ENCODE measurements at places on chromosomes 6 and 20.

- peak; percentile 16 for DNase-seq
These were observed 45.5 kb downstream of the STX11 start for GRCh38 chr6:144195671-144196270.

DNA sequence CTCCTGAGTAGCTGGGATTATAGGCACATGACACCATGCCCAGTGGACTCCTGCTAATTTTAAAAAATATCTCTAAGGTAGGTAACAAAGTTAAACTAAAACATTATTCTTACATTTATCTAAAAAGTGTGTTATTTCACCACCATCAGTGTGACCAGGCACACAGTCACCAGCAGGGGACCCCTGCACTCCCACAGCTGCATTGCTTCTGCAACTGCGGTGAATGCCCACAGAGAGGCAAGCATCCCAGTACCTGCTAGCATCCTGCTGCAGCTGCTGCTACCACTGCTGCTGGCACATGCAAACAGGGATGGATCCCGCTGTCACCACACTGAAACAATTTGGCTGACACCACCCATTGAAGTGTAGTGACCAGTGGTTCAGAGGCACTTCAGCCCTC is 21.9 kb upstream of the EPB41L2 start:
- no peak for DNase-seq

DNA sequence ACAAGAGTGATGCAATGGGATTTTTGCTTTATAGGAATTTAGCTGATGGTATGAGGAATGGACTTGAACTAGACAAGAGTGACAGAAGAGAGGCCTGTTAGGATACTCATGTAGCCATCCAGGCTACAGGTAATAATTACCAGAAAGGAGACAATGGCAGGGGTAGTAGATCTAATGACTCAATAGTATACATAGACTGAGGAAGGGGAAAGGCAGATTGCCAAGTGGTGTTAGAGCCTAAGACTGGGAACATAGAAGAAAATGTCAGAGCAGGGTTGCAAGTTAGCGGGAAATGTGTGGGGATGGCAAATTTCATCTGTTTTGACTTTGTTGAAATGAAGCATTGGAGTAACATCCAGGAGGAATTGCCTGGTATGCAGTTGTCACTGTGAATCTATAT is 295.6 kb downstream of the UTRN start:
- no peak for DNase-seq

- DNase-seq, result no peak
These were observed 95.8 kb upstream of the UST start for GRCh38 chr6:148650941-148651505.

- no peak for DNase-seq
These were observed 2.4 kb upstream of the MAN1A1 start for GRCh38 chr6:119352001-119352400.

- no peak for DNase-seq
These were observed 5.6 kb upstream of the VNN2 start for GRCh38 chr6:132763269-132763668.

GRCh38 chr20:13723011-13723410 is 61.7 kb downstream of the ESF1 start:
- no peak for DNase-seq

GRCh38 chr6:163014736-163015135 is 287.0 kb downstream of the PACRG start:
- no peak for DNase-seq

- DNase-seq, result no peak
These were observed 236.1 kb downstream of the TSHZ2 start for GRCh38 chr20:53208110-53208832.

DNA sequence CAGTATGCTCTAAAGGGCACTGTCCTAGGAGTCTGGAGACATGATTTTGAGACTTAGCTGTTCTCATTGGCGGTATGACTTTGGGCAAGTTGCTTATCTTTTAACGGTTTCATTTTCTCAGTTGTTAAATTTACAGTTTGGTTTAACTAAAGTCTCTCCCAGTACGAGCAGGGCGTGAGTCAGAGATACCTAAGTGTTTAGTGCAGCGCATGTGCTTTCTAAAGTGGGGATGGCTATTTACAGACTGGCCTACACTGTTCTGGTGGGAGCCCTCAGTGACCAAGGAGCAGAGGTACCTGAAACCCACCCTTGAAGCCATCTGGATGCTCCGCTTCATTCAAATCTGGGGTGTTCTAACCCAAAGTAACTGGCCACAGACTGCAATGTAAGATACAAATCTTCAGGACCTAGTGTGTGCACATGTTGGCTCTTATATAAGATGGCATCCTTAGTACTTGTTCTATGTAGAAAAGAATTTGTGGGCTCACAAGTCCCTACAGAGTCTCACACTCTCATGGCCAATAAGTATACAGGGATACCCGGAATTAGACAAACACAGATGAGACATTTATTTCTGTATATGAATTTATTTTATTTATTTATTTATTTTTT is 10.7 kb downstream of the MSH5 start:
- DNase-seq, result no peak

- no peak for DNase-seq
These were observed 34.7 kb downstream of the PLAGL1 start for GRCh38 chr6:143973097-143973966.

DNA sequence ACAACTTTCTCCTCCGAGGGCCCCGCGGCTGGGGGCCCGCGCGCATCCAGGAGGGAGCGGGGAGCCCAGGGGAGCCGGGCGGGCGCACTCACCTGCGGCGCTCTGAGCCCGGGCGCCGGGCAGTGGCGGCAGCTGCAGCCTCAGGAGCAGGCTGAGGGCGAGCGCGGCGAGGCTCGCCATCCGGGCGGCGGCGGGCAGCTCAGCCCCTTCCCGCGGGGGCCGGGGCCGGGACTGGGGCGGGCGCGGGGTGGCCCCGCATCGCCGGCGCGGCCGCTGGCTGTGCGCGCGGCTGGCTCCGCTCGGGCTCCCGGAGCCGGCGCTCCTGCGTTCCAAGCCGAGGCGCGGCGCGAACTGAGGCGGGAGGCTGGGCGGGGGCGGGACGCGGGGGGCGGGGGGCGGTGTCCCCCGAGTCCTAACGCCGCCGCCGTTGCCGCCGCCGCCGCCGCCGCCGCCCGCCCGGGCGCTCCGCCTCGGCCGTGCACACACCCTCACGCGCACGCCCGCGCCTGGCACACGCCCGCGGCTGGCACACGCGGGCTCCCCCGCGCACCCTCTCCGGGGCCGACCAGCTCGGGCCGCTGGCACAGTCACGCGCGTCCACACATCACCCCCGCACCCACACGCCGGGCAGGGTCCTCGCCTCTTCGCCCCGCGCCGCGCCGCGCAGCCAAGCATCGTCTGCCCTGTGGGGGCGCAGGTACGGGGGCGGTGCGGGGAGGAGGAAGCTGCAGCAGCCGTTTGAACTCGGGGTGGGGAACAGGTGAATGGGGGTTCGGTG is at the start of gene PTPRT:
Gene PTPRT, minus strand, starts transcription at position 353 of the 778 bp plus-strand sequence. Its CDS starts 173 bp downstream, at position 180.
- DNase-seq, result no peak

DNA sequence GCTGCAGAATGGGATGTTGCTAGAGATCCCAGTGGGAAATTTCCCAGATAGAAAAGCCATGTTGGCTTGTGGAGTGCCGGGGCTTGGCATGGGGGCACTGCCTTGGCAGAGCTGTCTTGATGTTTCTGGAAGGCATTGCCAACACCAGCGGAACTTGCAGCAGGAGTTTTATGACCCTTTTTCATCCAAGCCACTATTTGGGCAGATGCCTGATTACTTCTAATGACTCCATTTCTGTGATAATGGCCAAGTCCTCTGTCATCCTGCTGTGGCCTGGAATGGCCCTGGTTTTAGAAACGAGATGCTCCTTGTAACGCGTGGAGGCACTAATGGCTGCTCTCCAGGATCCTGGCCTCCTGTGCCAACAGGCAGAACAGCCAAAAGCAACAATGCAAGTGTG is 229.0 kb downstream of the ZNF217 start:
- DNase-seq, result no peak

DNA sequence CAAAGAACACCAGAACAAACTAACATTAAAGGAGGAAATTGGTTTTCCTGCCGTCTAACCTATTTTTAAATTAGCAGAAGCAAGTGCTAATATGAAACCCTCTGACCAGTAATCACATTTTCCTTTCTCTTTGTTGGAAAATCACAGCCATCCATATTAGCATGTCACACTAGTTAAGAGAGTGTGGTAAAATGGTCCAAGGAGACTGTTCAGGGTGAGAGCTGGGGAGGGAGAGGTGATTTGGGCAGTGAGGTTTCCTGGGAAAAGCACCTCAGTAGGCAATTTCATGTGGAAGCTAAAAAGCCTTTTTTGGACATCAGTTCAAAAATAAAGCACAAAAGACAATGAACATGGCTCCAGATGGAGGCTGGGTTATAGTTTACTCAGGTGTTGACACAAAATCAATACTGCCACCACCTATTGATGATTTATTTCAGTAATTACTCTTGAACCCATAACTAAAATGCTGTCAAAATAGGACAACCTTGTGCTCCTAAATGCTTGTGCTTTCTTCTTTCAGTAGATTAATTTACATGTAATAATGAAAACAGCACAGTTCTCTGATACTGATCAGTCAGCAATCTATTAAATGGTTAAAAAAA is 333.2 kb downstream of the SAMD5 start:
- DNase-seq, result no peak

DNA sequence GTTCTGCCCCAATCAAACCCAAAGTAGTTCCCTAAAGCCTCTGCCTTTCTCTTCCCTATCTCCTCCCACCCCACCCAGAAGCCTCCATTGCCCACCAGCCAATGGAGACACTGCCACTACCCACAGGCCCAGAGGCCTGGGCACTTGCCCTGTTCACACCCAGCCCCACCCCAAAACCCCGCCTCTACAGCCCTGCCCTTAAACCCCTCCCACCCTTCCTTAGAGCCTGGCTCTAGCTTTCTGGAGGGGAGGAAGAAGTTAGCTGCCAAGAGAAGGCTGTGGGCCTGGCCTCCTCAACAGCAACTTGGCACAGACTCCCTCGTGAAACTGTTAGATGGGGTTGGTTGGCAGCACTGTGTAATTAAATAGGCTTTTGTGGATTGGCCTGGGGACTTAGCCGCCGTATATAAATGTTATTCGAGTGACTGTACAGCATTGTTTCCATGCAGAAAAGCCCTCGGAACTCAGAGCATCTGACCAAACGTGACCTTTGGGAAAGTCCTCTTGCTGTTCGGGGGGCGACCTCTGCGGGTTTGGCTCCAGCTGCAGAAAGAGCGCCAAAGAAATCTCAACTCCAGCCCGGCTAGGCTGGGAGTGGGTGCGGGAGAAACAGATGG is 31.4 kb downstream of the COL11A2 start:
- DNase-seq, result peak; percentile 33

GRCh38 chr6:139940741-139941729 is 566.6 kb upstream of the CITED2 start:
- no peak for DNase-seq

DNA sequence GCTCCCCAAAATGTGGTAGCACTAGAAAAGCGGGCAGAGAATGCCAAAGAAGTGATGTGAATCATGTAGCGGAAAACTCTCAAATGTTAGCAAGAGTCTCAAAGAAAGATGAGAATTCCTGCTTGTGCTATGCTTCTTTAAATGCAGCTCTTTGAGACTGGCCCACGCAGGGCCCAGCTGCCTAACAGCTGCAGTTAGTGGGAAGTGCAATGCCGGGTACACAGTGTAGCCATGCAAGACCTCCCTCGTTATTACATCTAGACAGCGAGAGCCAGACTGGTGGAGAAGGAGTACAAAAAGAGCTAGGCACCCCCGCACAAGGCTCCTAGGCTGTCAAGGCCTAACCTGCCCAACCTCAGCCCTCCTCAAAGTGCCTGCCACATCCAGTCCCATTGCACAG is 201.7 kb upstream of the PRDM1 start:
- DNase-seq, result no peak

- DNase-seq, result no peak
These were observed 217.7 kb upstream of the RIN2 start for GRCh38 chr20:19540392-19540791.

- DNase-seq, result no peak
These were observed 37.6 kb downstream of the NCR2 start for GRCh38 chr6:41372832-41373626.

DNA sequence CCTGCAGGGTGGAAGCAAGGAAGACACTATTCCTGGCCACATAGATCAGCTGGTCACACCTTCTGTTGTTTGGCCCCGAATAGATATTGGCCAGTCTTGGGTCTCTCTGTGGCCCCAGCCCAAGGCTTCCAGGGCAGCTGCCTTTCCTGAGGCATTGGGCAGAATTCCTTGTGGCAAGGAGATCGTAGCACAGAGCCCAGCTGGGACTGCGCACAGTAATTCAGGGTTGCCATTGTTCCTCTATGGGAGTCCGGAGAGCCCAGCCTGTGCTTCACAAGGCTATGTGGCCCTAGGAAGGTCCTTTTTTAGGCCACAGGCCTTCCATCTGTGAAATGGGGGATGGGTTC is 6.9 kb downstream of the SGK2 start:
- DNase-seq, result no peak

GRCh38 chr20:8530022-8530421 is 398.0 kb downstream of the PLCB1 start:
- no peak for DNase-seq

DNA sequence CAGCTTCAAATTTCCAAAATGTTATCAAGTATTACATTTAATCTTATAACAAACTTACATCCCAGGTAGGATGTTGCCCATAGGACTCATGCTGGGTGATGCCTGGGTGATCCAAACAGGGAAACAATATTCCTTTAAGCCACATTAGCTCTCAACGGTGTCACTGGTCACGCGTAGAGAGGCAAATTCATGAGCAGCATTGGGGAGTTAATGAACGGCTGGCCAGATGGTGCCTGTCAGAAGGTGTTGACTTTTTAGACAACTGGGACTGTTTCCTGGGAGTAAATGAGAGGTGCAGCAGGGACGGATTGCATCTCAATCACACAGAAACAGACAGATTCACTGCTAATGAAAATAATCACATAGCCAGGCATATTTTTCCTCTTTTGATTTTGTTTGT is 83.3 kb upstream of the ID4 start:
- DNase-seq, result no peak

GRCh38 chr6:43328528-43328927 is 19.9 kb upstream of the CRIP3 start:
- DNase-seq, result no peak

GRCh38 chr6:35343835-35344550 is 1.6 kb downstream of the PPARD start:
- no peak for DNase-seq

DNA sequence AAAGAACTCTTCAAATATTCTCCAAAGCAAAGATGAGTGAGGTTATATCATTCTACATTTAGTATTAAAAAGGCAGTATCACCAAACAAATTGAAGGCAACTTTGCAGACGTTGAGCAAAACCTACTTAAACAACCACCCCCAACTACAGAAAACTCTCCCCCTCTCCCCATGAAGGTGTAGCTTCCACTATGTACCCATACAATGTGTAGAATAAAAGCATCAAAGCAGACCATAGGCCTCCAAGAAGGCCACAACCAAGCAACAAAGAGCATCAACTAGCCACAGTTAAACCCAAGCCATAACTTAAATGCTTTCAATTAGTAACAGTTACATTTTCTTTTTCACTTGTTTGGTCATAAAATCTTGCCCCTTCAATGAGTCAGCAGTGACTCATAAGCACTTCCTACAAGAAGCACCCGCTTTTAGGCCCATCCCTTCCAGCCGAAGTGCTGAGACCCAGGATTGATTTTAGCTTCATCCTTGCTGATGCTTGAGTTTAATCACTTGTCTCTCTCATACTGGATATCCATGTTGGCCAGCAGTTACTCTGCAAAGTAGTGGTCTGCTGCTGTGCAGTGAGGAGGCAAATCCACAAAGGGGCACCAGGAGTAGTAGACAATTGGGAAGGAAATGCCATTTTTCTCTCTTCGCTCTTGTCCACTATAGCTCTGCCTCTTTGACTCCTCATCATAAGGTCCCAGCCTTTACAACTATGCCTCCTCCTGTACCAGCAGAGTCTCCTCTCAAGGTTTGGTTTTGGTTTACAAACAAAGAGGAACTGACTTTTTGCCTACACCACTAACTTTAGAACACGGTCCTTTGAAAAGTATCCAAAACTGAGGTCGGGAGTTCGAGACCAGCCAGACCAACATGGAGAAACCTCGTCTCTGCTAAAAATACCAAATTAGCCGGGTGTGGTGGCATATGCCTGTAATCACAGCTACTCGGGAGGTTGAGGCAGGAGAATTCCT is 8.4 kb upstream of the NUP153 start:
- peak; percentile 89 for DNase-seq
